ENCODE measurements at places on chromosomes 5 and 9.

GRCh38 chr9:95581900-95582299, 65.1 kb upstream of the PTCH1 start:
- DNase-seq = no peak

DNA sequence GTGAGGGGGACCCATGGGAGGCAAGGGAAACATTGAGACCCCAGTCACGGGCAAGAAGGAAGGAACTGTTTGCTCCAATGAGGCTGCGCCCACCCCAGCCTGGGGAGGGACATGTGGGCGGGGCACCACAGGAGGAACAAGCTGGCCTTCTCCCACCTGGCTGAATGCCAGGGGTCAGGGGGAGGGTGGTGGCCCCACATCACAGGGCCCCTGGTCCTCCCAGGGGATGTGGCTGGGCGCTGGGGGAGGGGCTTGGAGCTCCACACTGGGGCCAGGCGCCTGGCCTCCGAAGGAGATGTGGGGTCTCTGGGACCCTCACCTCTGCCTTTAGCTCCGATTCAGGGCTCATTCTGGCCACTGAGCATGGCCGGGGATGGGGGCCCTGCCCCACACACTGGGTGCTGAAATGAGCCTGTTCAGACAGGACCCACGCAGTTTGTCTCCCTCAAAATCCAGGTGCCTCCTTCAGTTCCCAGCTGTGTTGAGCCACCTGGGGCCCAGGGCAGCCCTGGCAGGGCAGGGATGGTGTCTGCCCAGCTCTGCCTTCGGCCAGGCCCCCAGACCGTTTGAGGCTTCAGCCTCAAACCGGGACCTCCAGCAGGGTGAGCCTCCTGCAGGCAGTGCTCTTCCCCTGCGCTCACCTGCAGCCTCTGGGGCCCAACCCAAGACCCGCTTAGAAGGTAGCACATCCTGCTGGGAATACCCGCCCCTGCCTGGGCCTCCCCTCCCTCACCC, 33.2 kb upstream of the NOTCH1 start:
- no peak for DNase-seq

GRCh38 chr5:3376611-3377010, 219.0 kb upstream of the IRX1 start:
- no peak for DNase-seq

DNA sequence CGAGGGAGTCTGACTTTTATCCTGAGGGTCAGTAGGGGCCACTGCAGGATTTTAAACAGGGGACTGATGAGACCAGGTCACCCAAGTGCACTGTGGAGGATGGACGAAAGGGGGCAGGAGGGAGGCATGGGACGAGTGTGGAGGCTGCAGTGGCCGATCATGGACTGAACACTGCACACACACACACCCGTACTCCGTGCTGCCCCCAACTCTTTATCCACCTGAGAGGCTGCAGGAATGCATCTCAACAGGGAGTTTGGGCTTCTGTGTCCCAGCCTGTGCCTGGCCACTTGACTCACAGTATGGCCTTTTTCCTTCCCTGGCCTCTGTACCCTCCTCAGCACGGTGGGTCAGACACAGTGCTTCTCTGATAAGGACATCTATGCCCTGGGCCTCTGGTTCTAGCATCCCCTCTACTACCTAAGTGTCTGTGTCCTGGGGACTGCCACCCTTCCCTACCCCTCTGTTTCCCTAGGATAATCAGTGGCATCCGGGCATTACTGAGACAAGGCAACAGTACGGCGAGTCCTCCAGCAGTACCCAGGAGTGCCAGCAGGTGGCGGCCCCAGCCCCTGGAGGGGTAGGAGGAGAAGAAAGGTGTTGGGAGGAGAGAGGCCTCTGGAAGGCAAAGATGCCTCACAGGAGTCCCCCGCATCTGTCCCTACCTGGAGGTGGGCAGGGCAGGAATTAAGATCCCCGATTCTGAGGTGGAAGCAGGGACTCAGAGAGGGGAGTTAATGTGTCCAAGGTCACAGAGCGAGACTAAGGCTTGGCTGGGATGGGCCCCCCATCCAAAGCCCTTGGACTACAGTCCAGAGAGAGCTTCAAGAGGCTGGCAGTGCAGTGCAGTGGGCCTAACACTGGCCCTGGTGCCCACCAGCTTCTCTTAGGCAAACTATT, 5.1 kb upstream of the CDX1 start:
- peak; percentile 87 for DNase-seq

DNA sequence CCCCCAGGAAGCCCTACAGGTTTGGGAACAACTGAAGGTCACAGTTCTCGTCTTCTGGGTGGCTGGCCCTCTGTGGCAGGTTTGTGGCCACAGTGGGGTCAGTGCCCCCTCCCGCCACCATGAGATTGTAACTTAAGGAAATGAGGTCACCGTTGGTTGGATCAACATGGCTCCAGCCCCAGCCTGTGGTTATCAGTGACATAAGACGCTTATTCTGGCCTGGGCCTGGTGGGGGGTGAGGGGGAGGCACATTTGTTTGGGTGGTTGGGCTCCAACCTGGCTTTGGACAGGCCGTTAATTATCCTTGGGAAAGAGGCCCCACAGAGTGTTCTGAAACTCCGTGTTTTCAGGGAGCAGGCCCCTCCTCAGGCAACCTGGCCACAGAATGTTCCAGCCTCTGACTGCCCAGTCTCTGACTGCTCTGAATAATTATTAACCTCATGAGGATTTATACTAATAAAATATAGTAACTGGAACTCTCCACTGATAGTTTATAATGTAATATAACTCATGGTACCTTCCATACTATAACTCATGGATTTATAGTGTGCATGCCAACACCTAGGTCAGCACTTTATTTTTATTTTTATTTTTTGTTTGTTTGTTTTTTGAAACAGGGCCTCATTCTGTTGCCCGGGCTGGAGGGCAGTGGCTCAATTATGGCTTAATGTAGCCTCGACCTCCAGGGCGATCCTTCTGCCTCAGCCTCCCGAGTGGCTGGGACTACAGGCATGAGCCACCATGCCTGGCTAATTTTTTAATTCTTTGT, 58.0 kb upstream of the RPL26L1 start:
- peak; percentile 46 for DNase-seq

DNA sequence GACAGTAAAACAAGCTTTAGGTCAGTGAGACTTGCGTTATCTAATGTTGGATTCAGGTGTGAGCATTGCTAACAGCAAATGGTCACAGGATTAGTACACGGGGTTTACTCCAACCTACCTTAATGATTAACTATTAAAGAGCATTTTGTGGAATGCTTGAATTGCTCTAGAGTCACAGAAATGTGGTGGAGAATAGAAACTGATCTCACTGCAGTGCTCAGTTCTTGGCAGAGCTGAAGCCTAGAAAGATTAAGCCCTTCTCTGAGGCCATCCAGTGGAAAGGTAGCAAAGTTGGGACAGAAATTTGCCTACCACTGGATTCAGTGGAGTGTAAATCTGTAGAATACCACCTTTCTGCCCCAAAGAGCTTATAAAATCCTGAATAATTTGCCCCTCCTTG, 60.9 kb downstream of the ICE1 start:
- DNase-seq = no peak

DNA sequence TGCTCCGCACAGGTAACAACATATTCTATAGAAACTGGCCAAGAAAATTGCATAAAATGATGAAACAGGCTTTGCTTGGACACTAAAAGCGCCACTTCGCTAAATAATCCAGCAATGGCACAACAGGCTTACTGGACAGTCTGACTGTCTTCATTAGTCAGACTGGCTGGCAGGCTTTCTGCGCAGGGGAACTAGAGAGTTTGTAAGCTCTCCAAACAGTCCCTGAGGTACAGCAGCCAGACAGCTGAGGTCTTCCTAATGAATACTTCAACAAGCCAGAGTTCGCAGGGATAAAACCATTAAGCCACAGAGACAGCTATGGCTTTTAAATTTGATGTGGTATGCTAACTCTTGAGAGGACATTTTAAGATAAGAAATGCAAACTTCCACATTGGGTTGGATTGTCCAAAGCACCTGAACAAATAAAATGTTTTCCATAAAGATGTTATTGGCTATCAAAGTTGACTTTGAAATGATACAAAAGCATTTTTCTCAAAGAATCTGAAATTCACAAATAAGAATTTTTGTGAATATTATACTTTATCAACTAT, 20.7 kb downstream of the PLK2 start:
- DNase-seq = no peak

- no peak for DNase-seq
These were observed 45.0 kb downstream of the COL23A1 start for GRCh38 chr5:178545176-178545575.

DNA sequence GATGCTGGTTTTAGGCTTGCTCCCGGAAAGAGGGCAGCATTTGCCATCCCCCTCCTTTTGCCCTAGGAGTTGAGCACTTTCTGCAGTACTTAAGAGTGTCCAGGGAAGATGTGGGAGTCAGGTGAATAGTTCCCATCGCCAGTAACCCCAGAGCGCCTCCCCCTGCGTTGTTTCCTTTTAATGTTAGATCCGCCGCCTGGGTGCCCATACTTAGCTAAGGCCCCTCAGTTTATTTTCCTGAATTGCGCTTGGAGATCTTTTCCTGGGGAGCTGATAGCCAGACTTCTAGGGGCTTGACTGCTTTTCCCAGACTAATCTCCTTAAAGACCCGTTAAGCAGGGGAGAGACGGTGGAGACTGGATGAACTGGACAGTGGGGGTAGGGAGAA, 377 bp upstream of the PCDHAC2 start:
- DNase-seq = peak; percentile 16

DNA sequence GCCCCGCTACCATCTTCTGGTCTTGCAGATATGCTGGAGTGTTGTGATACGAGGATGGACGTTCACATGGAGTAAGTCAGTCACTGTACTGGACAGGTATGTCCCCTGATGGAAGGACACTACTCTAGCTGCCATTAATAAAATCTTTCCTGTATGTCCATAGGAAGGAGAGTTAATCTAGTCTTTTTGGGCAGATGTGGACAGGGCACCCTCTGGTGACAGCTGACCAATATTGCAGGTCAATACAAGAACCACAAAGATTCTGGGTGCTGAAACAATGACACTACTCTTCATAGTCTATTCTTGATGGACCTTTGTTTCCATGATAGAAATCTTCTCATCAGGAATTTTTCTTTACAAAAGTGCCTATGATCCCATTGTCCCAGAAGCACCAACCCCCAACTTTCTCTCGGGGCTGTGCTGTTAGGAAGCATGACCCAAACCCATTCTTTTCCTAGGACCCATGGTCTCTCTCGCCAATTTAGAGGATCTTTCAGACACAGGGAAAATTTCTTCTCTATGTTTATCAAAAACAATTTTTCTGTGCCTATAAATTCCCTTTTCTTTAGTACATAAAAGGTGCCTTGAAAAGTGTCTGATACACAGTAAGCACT, 376.9 kb downstream of the DTWD2 start:
- peak; percentile 41 for DNase-seq

DNA sequence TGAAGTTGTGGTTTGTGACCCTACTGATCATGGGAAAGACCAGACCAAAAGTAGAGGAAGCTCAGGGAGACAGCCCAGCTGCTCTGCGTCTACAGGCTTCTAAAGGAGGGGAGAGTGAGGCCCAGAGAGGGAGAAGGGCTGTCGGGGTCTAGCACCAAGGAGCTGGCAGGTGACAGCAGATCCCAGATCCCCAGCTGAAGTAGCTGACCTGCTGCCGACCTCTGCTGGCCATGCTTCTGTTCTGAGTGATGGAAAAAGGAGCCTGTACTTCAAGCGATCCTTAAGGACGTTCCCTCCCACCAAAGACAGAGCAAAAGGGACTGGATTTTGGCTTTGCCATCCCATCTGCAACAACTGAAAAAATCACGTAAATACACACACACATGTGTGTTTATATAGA, 22.7 kb upstream of the QSOX2 start:
- no peak for DNase-seq

- no peak for DNase-seq
These were observed 22.8 kb upstream of the IFNE start for GRCh38 chr9:21504894-21505293.
